Stimulated activated CD8-positive, alpha-beta memory T cell treated with anti-CD3 and anti-CD28 coated beads, Interleukin-4, amount 100 ng/mL, for 4 hours (primary cell): ENCODE measurements at places on chromosomes 5 and 9.

DNA sequence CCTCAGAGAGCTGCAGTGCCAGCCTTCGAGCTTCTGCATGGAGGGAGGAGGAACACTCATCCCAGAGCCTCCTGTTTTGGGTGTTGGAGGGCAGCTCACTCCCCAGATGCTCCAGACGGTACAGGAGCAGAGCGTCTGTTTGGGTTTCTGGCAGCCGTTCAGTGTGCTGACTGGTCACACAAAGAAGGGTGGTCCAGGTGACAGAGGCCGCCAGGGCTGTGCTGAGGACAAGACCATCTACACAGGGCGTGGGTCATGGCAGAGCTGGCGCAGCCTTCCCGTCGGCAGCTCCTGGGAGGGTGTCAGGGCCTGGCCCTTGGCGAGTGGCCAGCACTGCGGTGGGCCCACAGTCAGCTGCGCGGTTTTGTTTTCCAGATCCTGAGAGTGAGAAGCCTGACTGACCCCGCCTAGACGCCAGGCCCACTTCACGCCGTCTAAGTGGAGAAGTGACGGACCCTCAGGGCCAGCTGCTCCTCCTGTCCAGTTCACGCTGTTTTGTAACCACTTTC is 131.4 kb upstream of the FAM120A start:
- DNase-seq = no peak

- DNase-seq = no peak
These were observed 185.1 kb downstream of the OLFM1 start for GRCh38 chr9:135272608-135273007.

- DNase-seq = no peak
These were observed 19.3 kb upstream of the RAPGEF1 start for GRCh38 chr9:131759017-131759647.

- DNase-seq = no peak
These were observed 80.0 kb upstream of the SNX2 start for GRCh38 chr5:122694884-122695283.

GRCh38 chr5:141877356-141878185 is 639 bp downstream of the PCDH1 start:
- DNase-seq = no peak

GRCh38 chr9:125969462-125969861 is 222.3 kb downstream of the PBX3 start:
- no peak for DNase-seq

DNA sequence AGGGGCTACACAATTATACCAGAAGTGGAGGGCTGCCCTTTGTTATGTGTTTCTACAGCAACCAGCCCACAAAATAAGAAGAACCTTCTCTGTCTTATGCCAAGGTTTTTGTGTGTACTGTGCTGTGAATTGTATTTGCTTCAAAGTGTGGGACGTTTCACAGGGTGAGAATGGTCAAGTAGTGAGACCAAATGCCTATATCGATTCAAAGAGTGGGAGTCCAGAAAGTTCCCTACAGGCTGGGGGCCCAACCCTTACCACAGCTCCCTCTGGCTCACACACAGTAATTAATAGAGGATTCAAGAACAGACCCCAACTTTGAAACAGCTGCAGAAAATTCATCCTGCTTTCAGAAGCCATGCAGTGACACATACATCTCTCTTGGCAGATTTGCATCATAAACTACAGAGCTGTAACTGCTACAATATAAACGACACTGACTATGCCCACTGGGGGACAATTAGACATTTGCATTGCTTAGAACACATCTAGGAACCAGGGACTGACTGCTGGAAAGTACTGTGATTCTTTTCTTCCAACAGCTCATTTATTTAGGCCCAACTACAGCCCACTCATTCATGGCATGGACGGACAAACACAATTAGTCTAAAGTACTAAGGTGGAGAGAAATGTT is 12.8 kb downstream of the ENC1 start:
- DNase-seq = no peak

- no peak for DNase-seq
These were observed 148.3 kb downstream of the ESM1 start for GRCh38 chr5:54837093-54837492.

DNA sequence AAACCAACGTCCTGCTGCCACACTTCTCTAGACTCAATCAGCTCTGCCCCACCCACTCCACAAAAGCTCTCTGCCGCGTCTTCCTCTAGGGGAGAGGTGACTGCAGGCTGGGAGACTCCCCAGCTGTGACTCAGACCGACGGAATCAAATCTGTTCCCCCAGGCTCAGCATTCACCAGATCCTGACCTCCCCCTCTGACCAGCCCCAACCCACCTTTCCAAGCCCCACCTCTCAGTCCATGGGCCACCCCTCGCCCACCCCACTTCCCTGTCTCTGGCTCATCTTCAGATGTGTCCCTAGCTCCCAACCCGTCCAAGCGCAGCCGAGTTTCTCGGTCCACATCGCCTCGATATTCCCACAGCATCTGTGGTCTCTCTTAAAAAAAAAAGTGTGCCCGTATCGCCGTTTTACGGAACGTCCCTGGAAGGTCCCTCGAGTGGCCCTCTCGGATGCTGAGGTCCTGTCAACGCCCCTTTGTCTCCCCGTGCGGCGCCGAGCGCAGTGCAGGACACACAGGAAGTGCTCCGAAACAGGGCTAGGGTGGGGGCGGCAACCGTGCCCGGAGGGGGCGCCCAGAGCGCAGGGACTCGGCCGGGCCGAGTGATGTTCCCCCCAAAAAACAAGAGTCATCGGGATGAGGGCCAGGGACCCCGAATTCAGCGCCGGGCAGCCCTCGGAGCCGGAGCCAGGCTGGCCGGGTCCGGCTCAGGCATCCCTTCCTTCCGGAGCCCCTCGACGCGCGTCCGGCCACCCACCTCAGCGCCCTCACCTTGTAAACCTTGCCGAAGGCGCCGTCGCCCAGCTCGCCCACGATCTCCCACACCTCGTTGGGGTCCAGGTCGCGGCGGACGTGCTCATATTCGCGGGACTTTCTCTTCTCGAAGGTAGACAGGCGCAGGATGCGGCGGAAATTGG is 649 bp downstream of the STK10 start:
- DNase-seq = no peak

DNA sequence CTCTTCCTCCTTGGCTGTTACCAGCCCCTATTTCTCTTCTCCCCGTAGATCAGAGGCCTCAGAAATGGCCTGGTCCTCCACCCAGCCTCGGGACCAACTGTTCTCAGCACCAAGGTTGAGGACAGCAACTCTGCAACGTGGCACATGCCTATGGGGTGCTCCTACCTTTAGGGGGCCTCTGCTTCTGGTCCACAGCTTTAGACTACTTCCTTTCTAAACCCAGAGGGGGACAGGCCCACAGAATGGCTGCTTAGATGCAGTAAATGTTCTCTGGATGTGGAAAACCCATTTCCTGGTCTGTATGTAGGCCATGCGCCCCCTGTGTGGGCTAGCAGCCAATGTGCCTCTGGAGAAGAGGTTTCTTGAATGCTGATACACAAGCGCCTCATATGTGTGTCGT is 68.4 kb downstream of the NRG2 start:
- no peak for DNase-seq

DNA sequence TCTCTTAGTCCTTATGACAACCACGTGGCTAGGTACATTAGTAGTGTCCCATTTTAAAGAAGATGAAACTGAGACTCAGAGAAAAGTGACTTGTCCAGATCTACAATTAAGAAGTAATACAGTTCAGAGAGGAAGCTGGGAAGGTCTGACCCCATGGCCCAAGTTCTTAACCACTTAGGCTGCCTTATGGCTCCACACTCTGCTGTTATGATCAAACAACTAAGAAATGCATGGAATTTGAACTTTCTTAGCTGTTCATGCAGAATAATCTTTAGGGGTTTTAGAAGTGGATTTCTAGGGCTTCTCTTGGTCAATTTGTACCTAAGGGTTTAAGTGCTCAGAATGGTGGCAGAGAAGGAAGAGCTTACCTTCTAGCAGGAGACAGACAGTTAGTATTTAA is 128.0 kb upstream of the MSX2 start:
- no peak for DNase-seq

DNA sequence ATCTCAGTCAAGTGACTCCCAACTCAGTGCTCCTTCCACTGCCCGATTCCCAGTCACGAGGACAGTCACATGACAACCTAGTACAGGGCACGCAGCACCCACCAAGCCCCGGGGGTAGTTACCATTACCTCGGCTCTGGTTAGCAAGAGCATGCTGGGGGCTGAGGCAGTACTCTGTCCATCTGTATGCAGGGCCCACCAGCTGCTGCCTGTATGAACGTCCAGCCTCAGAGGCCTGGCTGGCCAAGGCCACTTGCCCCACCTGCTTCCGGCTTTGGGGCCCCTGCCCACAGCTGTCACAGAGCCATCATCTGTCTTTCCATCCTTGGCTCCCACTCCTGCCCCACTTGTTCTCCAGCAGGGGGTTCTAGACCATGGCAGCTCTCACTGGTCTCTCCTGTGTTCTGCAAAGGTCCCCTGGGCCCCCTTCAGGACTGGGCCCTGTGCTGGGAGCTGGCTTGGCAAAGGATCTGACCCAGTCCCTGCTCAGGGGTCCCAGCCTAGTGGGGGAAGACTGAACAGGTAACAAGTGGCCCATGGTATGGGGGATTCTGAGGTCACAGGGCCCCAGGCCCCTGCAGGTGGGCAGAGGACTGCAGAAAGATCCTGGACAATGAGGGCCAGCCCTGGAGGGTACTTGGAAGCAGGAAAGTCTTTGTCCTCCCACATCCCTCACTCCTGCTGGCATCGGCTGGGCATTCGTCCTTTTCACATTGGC is 3.3 kb downstream of the RPL35 start:
- DNase-seq = no peak

DNA sequence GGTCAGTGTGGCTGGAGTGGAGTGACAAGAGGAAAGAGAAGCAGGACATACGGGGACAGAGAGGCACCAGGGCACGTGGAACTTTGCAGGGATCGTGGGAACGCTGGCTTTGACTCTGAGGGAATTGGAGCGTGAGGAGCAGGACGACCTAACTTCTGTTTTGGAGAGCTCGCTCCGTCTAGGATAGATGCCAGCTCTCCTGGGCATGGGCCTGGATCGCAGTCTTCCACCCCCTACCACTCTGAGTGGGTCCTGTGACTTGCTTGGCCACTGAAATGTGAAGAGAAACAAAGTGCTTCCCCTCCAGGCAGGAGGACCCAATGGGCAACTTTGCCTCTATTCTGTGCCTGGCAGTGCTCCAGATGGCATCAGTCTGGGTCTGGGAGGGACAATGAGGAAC is 8.7 kb upstream of the SH3PXD2B start:
- DNase-seq = no peak

DNA sequence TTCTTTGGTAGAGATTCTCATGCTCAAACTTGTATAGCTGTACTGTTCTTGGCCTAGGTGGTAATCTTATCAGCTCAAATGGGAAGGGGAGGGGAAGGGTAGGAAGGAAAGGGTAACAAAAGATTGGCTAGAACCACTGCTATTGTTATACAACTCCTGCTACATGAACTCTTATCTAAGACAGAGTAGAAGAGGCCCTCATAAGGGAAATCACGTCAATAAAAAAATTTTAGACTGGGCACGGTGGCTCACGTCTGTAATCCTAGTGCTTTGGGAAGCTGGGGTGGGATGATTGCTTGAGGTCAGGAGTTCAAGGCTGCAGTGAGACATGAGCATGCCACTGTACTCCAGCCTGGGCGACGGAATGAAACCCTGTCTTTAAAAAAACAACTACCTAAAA is 15.9 kb downstream of the STOM start:
- DNase-seq = no peak

- DNase-seq = no peak
These were observed 2.0 kb upstream of the CDC14B start for GRCh38 chr9:96621618-96622017.

DNA sequence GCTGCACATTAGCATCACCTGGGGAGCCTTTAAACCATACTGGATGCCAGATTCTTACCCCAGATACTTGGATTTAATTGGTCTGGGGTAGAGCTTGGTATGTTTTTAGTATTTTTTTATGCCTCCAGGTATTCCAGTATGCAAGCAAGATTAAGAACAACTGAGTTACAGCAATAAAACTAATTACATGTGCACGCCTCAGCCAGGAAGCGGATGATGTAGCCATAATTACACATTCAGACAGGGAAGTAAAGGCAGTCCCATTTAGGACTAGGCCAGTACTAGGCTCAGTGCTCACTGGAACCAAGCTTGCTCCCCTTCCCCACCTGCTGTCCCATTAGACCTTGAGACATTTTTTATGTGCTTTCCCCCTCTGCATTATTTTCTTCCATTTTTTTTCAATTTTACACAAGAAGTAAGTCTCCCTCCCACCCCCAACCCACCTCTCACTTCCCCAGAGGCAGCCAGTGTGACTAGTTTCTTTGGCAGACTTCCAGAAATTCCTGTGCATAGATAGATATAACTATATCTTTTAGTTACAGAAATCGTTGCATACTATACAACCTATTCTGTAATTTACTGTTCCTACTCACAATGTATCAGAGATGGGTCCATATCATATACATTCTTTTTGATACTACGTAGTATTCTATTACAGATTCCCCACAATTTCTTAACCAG is 7.1 kb upstream of the GNAQ start:
- DNase-seq = no peak

DNA sequence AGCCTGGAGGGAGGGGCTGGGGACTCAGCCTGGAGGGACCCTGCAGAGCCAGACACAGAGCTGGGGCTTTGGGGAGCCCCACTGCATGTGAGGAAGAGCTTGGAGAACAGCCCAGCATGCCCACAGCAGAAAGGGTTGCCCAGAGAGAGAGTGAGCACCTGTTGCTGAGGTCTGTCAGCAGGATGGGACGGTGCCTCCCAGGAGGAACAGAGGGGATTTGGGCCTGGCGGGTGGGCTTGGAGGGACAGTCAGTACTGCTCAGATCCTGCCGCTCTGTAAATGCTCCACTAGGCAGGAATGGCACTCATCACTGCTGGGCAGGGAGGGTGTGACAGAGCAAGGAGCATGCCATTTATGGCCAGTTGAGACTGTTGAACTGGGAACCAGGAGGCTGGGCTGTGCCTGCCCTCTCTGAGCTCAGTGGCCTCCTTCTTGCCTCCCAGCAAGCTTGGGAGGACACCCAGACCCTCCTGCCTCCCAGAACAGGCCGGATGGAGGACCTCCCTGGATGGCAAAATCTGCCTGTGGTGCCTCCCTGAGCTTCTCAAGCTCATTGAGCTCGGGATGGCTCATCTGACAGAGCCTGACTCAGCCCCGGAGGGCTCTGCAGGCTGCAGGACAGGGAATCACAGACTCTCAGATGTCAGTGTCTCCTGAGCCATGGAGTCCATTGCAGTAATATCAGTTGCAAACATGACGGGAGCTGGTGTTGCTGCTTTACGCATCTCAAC is 786 bp upstream of the HRCT1 start:
- no peak for DNase-seq

DNA sequence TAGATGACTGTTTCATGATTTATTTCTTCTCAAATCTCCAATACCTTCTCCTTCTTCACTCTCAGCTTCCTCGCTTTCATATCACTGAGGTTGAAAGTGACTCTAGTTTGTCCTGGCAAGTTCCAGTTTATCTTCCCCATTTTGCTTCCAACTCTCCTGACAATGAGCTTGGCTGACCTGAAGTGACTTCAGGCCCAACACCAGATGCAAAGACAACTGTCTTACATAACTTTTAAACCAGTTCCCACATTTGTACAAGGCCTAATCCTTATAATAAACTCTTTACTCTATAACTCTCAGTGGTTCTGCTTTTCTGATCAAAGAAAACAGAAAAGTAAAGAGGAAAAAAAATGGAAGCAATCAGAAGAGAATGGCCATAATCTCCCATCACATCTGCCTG is 22.0 kb downstream of the GNG10 start:
- DNase-seq = no peak

- DNase-seq = no peak
These were observed 1247.0 kb upstream of the ACO1 start for GRCh38 chr9:31137176-31138160.
